ENCODE measurements at places on chromosomes 1 and 21.

- no peak for DNase-seq
Measured at GRCh38 chr1:94798054-94798453, 22.1 kb upstream of the SLC44A3 start.

GRCh38 chr1:39732730-39733129 lies 6.0 kb upstream of the PPIE start:
- no peak for DNase-seq

DNA sequence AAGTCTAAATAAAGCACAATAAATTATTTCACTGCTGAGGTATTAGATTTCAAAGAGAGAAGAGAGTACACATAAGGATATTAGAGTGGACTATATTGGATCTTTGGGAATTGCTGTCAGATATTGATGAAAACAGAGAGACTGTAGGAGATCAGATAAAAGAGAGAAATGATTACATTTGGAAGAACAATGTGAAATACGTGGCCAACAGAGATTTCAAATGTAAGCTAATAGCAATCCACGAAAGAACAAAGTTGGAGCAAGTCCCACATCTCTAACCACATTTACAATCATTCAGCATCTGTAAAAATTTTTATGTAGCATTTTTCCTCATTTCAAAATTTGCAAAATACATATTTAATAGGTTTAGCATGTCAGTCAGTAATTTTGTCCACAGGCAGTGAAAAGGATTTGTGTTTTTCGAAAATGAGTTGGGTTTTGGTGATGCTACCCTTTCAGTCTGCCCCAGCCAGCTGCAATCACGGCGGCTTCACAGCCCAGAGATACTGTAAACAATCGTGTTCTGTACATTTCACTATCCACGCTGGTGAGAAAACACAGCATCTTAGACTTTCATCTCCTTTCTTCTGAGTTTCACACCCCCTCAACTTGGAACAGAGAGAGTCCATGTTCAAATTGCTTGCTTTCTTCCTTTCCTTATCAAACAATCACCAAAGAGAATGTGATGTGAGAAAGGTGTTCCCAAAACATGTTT lies 209.1 kb upstream of the LYPLAL1 start:
- no peak for DNase-seq

- no peak for DNase-seq
Measured at GRCh38 chr1:226976276-226976977, 36.3 kb downstream of the COQ8A start.

GRCh38 chr1:214071469-214071868 lies 83.7 kb downstream of the PROX1 start:
- DNase-seq: no peak

DNA sequence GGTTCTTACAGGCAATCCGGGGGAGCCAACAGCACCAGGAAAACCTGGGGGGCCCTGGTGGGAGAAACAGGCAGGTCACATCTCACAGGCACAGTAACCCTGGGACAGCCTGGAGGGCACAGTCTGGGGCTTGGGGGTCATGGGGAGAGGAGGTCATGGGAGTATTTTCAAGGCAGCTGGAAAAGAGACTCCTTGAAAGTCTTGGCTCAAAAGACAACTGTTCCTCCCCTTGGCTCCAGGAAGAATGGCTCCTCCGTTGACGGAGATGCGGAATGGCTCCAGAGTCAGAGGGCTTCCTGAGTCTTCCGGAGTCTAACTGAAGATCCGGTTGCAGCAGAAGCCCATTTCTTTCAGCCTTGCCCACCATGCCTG lies 25.9 kb upstream of the PEF1 start:
- no peak for DNase-seq

GRCh38 chr1:109050228-109050995 lies 8.5 kb upstream of the WDR47 start:
- no peak for DNase-seq

GRCh38 chr1:20446796-20447195 lies 39.2 kb downstream of the CAMK2N1 start:
- no peak for DNase-seq

DNA sequence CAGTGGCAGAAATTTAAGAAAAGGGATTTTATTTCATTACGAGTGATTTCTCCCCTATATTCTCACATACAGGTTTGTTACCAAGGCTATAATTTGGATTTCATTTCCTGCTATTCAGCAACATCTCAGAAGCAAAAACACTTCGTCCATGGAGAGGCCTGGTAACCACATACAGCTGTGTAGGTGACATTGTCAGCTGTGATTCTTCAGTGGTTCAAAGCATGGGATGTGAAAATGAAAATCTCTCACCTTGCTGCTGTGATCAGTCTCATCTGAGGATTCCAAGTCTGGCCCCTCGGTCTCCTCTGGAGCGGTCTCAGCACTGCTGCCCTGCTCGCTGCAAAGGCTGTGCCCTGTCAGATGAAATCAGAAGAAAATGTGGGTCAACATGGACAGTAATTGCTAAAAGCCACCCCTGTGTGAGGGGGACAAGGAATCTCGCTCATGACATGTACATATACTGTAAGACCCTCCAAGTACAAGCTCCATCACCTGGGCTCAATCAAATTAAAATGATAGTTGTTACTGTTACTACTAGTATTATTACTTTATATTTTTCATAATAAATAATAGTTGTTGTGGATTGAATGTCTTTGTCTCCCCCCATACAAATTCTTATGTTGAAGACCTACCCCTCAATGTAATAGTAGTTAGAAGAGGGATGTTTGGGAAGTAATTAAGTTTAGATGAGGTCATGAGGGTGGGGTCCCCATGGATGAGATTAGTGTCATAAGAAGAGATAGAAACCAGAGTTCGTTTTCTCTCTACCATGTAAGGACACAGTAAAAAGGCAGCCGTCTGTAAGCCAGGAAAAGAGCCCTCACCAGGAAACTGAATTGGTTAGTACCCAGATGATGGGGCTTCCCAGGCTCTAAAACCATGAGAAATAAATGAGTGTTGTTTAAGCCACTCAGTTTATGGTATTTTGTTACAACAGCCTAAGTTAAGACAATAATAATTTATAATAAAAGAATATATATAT lies 126.7 kb upstream of the KRTAP19-8 start:
- DNase-seq: no peak

- no peak for DNase-seq
Measured at GRCh38 chr1:98086156-98086555, 165.3 kb upstream of the DPYD start.

DNA sequence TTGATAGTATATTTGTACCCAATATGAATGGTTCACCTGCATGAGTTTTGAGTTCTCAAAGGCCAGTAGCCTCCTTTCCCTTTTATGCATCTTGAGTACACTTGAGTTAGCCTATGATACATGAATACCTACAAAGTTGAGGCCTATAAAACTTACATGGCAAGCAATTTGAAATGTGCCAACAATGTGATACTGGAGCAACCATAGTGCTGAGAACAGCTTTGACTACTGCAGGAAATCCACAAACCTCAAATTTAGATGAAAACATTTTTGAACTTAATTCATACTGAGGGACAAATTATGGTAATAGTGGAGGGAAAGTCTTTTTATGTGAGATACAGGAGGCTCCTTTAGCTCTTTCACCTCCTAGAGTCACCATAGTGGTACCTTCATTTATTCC lies 37.4 kb downstream of the LEPR start:
- no peak for DNase-seq

- no peak for DNase-seq
Measured at GRCh38 chr1:119648620-119649004, 546 bp upstream of the ZNF697 start.

DNA sequence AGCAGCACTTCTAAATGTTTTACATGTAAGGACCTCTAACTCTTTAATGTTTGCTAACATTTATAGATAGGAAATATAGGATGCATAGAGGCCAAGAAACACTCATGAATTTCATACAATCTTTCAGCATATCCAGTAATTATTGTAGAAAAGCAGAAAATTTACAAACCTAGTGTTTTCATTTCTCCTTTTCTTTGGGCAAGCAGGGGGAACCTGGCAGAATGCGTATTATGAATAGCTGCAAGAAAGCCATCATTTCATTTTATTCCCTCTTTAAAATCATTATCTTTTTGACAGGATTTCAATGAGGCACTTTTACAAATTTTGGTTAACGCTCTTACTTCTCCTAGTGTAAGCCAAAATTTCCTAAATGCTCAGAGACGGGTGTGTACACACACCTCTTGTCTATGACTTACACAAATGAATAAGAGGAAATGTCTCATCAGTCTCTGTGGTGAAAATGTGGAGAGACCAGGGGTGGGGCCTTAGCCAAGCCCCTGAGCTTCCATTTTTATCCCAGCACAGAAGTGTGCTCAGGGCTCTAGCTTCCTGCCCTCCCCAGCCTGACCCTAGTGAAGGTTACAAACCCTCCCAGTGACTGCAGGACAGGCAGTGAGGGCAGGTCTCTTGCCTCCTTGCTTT lies 91.6 kb downstream of the LRRC8C start:
- DNase-seq: peak; percentile 74

- no peak for DNase-seq
Measured at GRCh38 chr1:54361342-54361741, 44.9 kb downstream of the SSBP3 start.

- no peak for DNase-seq
Measured at GRCh38 chr1:147619741-147620140, 50.6 kb downstream of the ACP6 start.

DNA sequence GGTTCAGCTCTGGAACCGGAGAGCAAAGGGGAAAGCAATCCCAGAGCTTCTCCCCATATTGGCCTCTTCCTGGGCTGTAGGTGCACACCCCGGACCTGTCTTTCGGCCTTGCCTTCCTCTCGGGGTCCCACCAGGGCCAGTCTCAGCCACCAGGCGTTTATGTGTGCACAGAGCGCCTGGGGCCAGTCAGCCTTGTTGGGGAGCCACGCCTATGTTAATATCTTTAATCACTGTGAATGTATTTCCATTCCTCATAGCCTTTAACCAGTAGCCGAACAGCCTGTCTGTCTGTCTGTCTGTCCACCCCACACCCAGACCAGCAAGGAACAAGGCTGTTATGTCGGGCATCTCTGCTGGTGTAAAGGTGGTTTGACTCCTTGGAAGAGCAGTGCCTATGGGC lies 18.8 kb downstream of the KCNC4 start:
- DNase-seq: no peak

DNA sequence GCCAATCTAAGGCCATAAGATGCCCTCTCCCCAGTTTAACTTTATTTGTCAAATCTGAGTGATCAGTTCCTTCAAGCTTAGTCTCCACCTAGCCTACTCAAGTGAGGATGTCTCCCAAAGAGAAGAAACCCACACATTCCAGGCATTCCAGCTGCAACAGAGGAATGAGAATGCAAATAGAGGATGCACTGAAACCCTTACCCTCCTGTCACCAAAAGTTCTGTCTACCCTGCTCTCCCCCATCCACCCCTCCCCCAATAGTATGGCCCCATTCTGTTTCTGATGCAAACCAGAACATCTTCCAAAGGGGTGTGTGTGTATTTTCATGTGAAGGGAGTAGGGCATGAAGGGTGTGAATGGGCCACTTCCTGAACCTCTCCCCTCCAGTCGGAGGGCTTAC lies 3.0 kb downstream of the DUSP23 start:
- DNase-seq: no peak

- DNase-seq: no peak
Measured at GRCh38 chr1:193062698-193063463, 3.5 kb downstream of the RO60 start.

DNA sequence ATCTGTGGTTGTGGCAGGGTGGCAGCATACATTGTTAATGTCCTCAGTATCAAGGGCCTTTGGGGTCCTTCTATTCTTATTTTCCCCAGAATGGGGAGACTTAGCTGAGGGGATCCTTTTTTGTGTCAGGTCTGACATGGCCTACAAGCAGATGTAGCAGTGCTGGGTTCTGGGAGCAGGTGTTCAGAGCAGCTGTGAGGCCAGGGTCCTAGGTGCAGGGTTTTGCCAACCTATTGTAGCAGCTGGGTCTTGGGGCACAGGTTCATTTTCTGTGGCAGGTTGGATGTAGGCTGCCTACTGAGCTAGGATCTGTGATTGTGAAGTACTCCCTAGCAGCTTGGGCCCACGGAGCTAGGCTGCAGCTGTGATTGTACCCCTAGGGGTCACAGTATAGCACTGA lies 60.1 kb downstream of the DIPK1A start:
- no peak for DNase-seq

DNA sequence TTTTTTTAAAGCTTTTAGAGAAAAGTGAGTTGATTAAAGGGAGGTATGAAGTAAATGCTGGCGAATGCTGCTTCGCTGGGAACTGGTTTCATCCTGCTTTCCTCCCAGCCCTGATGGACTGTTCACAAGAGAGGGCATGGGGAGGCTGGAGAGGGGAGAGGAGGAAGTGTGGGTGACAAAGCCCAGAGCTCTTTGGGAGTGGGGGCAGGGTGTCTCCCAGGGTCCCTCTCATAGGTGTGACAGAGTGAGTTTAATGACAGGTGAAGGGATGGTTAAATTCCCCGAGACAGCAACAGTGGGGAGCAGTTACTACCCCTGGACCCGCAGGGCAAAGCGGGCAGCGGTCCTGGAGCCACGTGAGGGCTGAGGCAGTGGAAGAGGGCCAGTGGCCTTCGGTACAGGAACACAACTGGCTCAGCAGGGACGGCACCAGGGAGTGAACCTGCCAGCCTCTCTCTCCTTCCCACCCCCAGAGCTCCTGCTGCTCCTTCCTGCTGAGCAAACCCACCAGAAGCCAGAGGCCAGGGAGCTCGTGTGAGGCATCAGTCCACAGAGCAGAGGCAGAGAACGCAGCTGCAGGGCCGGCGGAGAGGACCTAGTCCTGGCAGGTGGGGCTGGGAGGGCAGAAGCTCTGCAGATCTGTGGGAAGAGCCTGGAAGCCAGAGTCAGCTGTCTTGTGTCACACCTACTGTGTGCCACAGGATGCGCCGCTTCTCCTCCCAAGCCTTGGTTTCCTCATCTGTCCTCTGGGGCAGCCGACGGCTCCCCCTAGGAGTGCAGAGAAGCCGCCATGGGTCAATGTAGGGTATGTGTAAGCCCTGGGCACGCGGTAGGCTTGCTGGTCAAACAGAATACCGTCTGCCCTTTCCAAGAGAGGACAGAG lies 20.9 kb upstream of the LRP8 start:
- no peak for DNase-seq

GRCh38 chr1:160953030-160953429 lies 1.6 kb downstream of the ITLN2 start:
- peak; percentile 14 for DNase-seq

- no peak for DNase-seq
Measured at GRCh38 chr1:115356356-115356755, 18.3 kb upstream of the NGF start.

- DNase-seq: no peak
Measured at GRCh38 chr1:201466492-201466891, 2.5 kb downstream of the PHLDA3 start.

DNA sequence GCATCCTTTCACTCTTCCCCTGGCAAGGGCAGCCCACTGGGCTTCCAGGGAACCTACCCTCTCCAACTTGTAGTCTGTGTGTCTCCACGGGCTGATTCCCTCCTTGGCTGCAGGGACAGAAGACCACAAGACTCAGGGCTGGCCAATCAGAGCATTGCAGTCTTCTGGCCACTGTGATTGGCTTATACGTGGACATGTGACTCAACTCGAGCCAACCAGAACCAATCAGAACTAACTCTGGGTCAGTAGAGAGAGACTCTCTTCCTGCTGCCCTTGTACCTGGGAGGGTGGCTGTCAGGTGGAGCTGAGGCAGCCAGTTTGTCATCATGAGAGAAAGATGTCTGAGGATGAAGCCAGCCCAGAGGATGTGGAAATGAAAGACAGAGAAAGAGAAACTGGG lies 64.0 kb downstream of the DHRS3 start:
- DNase-seq: no peak

- no peak for DNase-seq
Measured at GRCh38 chr1:156845055-156845952, 13.6 kb downstream of the INSRR start.

- no peak for DNase-seq
Measured at GRCh38 chr1:225651872-225652728, 823 bp downstream of the ENAH start.

All from AML-193 (cell line).